ENCODE measurements at places on chromosomes 5 and 9.

DNA sequence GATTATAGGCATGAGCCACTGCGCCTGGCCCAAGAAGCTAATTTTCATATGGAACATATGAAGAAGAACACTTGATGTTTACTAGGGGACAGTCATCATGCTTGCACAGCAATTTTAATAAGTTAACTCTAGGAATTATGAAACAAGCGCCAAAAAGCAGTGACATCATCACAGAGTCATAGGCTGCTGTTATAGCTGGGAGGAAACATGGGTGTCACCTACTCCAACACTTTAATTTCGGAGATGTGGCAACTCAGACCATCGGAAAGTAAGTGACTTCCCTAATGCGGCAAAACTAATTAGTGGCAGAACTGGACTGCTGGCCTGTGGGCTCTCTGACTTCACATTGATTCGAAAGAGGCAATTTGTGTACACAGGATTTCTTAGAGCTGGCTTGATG lies 38.1 kb upstream of the EQTN start:
- DNase-seq, result no peak

DNA sequence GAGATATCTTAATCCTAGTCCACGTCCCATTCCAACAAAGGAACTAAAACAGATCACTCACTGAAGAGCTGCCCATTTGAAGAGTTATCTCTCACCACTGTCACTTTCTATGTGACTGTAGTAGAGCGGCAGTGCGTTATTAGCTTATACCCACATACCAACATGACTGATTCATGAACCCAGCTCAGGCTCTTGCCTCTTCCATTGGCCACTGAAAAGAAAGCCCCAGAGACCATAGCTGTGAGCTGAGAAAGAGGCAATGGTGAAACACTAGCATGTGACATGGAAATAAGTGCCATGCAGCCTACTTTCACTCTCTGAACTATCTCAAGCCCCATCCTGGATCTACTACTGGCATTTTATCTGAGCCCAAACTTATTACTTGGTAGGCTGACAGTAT lies 151.7 kb upstream of the MOCS2 start:
- no peak for DNase-seq

DNA sequence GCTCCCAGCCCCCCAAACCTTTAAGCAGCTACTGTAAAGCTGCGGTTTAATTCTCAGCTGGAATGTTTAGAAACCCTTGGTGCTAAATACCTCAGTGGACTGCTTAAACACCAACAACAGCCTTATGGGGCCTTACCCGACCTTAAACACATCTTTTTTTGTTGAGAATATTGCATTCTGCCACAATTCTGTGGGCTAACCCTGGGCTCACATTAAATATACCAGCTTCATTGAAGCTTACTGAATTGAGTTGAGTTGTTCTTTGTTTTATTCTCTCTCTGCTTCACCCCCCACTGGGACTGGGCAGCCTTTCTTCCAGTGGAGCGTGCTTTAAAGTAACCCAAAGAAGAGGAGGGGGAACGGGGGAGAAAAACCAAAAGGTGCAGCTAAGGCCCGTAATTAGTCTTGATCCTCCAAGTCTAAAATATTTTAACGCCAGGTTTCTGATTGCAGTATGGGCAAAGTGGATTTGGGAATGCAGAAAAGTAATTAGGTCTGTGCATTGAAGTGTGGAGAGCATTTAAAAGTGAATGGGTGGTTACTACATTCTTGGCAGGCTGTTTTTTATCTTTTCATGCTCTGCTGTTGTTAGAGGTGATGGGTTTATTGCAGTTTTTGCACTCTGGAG lies 281.2 kb downstream of the NR2F1-AS1 start:
- no peak for DNase-seq

DNA sequence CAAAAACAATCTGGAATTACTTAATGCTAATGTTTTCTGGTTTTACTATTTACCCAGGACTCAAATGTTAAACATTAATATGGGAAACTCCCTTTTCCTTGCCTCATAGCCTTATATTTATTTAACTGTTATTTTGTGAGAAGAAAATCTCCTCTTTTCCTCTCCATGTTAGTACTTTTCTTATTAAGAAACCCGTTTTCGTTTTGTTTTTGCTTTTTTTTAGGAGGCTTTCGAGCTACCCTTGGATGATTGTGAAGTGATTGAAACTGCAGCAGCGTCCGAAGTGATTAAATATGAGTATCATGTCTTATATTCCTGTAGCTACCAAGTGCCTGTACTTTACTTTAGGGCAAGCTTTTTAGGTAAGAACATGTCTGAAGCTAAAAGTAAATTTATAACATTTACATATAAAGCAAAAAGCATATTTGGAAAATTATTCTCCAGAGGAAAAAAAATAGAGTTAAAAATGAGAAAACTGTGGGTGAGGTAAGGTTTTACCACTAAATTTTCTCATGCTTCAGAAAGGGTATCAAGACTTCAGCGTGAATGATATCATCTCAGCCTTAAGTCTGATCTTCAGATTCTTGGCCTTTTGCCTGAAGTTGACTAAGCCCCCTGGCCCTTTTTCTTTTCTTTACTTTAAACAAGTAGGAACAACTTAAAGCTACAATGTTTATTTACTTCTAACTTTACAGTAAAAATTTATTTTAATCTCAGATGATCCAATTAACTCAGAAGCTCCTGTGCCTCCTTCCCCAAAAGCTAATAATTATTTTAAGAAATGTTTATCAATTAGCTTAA lies 113.8 kb downstream of the RPS23 start:
- no peak for DNase-seq

DNA sequence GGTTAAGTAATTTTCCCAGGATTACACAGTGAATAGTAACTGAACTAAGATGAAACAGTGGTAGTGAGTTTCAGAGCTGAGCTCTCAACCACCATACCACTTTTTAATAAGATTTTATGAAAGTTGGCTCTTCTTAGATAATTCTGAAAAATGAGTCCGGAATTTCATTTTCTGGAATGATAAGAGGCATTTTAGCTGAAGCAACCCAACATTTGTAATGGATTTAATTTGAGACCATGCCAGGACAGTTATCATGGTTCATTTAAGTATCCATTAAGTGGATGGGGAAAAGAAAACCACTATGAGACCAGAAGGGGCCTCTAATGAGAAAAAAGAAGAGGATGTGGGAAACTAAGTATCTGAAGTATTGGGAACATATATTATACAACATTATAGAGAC lies 464.7 kb upstream of the C9orf72 start:
- DNase-seq, result no peak

DNA sequence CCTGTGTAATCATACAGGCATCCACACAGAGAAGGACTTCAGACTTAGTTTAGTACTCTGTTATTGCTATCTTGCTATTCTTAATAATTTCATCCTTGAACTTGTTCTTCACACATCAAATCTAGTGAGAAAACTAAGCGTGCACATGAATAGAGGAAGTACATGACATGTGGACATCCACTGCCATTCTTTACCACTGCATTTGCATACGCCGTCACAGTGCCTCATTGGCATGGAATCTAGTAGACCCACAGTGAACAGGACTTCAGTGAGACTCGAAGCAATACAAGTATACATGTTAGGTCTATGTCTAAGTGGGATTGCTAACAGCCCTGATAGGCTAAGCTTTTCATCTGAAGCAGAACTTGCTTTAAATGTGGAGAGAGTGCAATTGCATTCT lies 592.1 kb downstream of the TLE4 start:
- no peak for DNase-seq

DNA sequence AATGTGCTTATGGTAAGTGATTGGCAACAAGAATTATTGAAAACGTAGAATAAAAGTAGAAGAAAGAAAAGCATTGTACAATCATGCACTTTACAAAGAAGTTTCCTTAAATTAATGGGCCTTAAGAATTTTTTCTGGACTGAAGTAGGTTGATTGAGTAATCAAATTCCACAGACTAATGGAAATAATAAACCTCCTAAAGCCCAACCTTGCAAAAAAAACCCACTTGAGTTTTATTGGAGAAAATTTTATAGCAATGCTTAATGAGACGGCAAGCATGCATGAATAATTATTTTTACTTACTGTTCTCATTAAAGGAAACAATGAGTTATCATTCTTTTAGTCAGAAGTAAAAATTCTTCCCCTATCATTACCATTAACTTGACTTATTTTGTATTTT lies 676.1 kb upstream of the C9orf72 start:
- no peak for DNase-seq

GRCh38 chr5:121152411-121152810 lies 688.3 kb downstream of the PRR16 start:
- no peak for DNase-seq
